ENCODE measurements at places on chromosomes 16 and 17. TPM values are rescaled to one million over a fixed set of nuclear protein-coding genes. Genes with fewer than 3 reads are reported as not detected.

C17orf75 gene
- total RNA-seq, result 14.8 TPM

ICAM2 gene
- 43.0 TPM for total RNA-seq

DNA sequence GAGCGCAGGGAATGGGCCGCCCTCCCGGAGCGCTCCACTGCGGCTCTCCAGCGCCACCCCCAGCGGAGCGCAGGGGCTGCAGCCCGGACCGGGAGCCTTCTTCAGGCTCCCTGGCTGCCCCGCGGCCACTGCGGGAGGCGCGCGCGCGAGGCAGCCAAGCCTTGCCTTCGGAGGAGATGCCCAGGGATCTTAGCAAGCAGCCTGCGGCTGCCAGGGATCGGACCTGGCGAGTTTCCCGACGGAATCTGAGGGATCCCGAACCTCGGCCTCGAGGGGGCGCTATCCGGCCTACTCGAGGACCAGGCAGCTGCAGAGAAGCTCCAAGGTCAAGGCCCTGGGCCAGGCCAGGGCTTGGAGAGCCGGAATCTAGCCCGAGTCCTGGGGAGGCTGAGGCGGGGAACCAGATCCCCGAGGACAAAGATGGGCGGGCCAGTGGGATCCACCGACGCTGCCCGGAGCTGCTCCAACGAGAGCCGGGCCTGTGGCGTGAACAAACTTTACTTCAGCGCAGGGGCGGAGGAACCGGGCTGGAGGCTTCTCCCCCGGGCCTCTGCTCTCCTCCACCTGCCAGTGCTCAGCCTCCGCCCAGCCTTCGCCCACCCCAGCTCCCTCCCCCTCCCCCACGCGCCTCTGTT is at the start of gene IRX6:
Gene IRX6, plus strand, starts transcription at position 567 of the 635 bp plus-strand sequence. CDS start 889 bp downstream, outside the sequence.
- H3K27me3 ChIP-seq, result peaks cover 35% of the 10 kb centered on the region
- H3K4me3 ChIP-seq, result no peak within 1 kb of the TSS
- no peak for ATAC-seq
- no peak within 1 kb of the TSS for H3K27ac ChIP-seq
- no peaks in the 10 kb centered on the region for H3K4me1 ChIP-seq

- H3K4me3 ChIP-seq, result no peak overlapping the region
- ATAC-seq, result no peak
- H3K36me3 ChIP-seq, result no peaks in the 10 kb centered on the region
- no peak overlapping the region for H3K27ac ChIP-seq
- no peaks in the 10 kb centered on the region for H3K4me1 ChIP-seq
- peaks cover 3% of the 10 kb centered on the region for H3K27me3 ChIP-seq
These were observed 11.9 kb downstream of the TVP23A start for GRCh38 chr16:10806698-10807097.

OR4D1 gene
- total RNA-seq, result 0.13 TPM

Data from activated T-helper 17 cell treated with anti-CD3 and anti-CD28 coated beads, Interleukin-2, amount 50 U/mL, for 72 hours (primary cell).